ENCODE measurements at places on chromosomes 6 and 20. TPM values are rescaled to one million over a fixed set of nuclear protein-coding genes. Genes with fewer than 3 reads are reported as not detected.

- DNase-seq: no peak
These were observed 702.7 kb downstream of the EYS start for GRCh38 chr6:65004283-65004682.

GRCh38 chr6:121823437-121823851 is 388.0 kb downstream of the GJA1 start:
- no peak for DNase-seq

DNA sequence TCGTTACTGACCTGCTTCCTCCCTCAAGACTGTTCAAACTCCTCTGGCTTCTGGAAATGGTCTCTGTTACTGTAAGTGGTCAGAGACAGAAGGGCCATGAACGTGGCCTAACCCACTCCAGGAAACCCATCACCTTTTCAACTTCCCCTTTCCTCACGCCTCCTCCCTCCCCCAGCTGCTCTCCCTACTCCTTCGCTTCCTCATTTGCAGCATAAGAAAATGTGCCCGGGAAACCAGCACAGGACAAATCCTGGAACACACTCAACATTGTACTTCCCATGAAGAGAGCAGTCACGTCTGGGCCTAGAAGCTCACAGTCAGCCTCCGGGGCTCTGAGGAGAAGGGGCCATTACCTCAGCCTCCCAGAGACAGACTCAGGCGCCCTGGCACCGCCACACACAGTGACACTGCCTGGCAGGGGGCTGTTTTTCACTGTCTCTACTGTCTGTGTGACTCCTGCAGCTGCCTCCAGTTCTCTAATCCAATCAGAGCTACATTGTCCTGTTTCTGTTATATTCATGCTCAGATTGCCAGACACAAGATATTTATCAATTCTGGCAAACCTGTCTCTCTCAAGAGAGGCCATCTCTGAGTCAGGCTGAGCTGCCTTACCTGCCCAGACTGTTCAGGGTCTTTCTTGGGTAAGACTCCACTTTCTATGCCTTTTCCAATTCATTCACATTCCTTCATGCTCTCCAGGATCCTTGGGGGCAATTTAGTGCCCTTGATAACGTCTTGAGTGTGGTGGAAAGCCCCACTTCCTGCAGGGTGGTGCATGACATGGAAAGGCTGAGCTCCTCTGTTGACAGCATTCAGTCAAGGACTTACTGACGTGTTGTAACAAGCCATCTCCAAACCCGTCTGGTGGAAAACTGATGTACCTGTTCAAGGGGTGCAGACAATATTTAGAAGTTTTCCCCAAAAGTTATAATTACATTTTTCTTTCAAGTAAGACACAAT is 242.2 kb downstream of the HIVEP2 start:
- peak; percentile 60 for DNase-seq

GRCh38 chr20:35992713-35993335 is 24.4 kb downstream of the CNBD2 start:
- DNase-seq: peak; percentile 46

MRPL18 gene
- 88.6 TPM for total RNA-seq

WFDC5 gene
- not detected for total RNA-seq

CST7 gene
- total RNA-seq: 0.48 TPM

GRCh38 chr6:158780988-158781691 is 38.0 kb downstream of the EZR start:
- DNase-seq: peak; percentile 5

DNA sequence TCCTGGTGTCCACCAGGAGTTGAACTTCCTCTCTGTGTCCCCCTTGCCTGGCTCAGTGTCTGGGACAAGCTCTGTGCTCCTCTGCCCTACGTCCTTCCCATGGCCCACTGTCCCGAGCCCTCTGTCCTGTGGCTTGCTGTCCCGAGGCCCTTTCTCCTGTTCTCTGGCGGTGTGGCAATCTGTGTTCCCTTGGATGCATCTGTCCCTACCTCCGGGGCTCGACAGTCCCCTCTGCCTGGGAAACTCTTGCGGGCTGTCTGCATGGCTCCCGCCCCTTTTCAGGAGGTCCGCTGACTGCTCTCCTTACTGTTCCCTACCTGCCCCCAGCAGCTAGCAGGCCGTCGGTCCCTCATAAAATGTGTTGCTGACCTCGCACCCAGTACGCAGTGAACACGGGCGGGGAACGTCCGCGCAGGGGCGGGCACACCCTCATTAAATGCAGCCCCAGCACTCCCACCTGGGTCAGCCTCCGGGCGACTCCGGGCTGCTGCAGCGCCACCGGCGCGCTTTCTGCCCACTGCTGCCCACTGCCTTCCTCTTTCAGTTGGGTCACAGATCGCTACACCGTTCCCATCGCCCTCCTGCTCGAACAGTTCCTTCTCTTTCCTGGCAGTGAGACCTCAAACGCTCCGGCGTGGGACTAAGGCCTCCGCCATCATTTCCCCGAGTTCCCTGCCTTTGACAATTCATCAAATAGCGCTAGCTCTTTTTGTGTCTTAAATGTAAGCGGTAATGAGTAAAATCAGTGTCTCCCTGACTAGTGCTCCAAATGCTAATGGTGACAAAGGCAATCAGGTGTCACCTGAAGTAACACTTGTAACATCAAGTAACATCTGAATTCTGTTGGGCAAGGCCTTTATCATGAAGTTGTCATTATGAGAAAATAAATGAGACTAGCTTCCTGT is 60.5 kb downstream of the RSPH3 start:
- no peak for DNase-seq

GRCh38 chr6:145681965-145682364 is 53.4 kb downstream of the EPM2A start:
- DNase-seq: no peak

DNA sequence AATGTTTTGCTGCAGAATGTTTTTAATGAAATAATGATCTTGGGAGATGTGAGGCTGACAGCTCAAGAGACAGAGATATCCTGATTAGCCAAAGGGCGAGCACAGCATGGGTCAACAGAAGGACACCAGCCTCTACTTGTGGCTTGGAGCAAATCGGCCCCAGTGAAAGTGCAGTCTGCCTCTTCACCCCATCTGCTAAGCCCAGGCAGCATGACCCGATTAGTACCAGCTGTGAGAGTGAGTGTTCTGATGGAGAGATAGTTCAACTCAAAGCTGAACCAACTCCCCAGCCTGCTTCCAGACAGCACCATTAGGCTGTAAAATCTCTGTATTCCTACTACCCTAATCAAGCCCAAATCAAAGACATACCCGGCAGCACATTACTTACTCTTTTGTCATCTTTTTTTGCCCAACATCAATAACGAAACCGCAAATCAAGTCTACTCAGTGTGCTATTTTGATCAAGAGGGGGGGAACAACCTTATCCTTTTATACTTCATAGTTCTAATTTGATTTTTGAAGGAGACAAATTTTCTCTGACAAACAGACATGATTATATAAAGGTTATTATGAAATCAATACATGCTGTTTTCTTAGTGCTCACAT is 514.1 kb upstream of the NRSN1 start:
- no peak for DNase-seq

GRCh38 chr20:11752336-11752735 is 165.4 kb upstream of the BTBD3 start:
- DNase-seq: no peak

DNA sequence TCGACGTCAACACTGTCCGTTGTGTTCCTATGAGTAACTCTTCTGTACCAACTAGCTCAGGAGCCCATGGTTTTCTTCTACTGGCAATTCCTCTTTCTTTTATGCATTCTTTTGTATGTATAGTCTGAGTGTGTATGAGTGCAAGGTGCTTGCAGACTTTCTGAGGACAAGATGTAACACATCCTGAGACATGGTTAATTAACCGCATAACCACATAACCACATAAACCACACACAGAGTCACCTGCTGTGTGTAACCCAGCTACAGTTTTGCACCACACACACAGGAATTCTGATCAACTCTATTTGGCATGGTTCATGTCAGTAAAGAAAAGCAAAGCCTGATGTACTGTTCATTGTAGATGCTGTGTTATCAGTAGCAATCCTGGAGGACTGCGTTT is 98.6 kb downstream of the DACT2 start:
- no peak for DNase-seq
